ENCODE measurements at places on chromosomes 6 and 20.

DNA sequence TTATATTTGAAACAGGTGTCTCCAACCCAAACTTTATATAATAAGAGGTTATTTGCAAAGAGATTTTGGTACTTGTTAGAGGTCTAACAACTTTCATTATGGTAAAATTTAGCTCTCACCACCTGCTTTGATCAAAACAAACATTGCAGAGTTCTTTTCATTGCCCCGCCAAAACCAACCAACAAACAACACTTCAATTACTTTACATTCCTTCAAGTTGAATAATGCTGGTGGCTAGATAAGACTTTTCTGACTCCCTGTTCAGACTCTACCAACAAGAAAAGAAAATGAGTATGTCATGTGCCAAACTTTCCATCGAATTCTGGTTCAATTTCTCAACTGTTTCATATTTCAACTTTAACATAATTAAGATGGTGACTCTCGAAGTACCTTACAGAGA is 311.1 kb downstream of the ADGRG6 start:
- no peak for DNase-seq

GRCh38 chr6:90356012-90356421 is 59.4 kb upstream of the BACH2 start:
- DNase-seq, result no peak

DNA sequence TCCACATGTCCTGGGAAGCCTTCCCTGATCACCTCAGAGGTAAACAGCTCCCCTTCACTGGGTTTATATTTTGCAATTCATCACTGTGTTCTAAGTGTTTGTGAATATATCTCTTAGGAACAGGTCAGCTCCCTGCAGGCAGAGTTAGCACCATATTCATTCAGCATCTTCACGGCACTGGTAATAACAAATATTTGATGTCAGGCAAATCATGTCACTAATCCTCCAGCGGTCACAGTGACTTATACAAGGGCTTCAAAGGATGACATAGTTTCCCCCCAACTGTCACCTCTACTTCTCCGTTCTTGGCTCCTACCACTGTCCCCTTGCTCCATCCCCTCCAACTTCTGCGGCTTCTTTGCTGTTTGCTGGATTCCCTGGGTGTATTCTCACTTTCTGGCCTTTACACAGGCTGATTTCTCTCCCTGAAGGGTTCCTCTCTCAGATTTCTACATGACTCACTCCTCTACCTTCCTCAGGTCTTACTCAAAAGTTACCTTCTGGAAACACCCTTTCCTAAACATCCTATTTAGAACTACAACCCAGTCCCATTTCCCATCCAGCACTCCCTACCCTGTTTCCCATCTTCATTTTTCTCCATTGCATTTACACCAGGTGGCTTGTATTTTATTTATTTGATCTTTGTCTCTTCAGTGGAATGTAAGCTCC is 66.6 kb downstream of the NHLRC1 start:
- no peak for DNase-seq

DNA sequence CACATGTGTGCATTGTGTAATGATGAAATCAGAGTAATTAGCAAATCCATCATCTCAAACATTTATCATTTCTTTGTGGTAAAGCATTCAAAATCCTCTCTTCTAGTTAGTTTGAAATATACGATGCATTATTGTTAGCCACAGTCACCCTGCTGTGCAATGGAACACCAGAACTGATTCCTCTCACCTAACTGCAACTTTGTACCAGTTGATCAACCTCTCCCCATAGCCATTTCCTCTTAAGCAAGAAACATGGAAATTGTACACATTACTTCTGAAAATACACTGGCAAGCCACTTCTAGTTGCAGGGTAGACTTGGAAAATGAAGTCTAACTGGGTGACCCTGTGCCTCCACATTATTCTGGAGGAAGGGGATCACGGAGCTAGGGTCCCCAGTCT is 58.1 kb upstream of the ESR1 start:
- DNase-seq, result no peak

GRCh38 chr6:12064131-12064530 is 52.0 kb downstream of the HIVEP1 start:
- DNase-seq, result no peak

GRCh38 chr6:31878726-31879125 is at the start of gene SLC44A4:
SLC44A4 (minus strand) TSS chr6:31878997; CDS start chr6:31878980, 17 bp downstream.
- no peak for DNase-seq

DNA sequence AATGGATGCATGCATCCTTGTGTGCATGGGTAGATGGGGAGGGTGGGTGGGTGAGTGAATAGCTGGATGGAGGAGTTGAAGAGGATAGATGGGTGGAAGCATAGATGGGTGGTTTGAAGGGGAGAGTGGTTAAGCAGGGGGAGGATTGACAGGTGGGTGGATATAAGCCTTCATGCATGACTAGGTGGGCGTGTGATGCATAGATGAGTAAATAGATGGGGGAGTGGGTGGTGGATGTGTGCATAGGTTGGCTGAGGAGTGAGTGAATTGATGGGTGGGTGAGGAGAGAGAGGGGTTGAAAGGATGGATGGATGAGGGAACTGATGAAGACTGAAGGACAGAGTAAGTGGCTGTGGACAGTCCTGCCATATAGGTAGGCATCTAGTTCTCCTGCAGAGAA is 4.5 kb downstream of the COL11A2 start:
- no peak for DNase-seq

DNA sequence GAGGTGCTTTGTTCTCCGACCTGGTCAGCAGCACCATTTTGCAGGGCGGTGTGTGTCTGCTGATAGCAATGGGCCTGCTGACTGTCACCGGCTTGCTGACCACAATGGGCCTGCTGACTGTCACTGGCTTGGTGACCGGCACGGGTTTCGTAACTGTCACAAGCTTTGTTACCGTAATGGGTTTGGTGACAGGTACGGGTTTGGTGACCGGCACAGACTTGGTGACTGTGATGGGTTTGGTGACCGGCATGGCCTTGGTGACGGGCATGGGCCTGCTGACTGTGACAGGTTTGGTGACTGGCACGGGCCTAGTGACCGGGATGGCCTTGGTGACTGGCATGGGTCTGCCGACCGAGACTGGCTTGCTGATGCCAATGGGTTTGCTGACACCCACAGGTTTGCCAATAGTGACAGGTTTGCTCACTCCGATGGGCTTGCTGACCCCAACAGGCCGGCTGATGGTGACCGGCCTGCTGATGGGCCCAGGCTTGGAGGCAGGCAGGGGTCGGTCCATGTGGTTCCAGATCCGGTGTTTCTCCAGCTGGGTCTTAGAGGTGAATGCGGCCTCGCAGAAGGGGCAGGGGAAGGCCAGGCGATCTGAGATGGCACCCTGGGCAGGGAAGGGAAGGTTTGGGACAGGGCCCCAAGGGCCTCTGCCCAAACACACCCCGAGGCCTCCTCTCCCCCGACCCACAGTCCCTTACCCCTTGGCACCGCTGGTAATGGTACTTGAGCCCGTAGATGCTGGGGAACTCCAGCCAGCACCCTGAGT is 3.4 kb downstream of the ZNF512B start:
- no peak for DNase-seq

GRCh38 chr20:56855708-56856107 is 226.6 kb downstream of the TFAP2C start:
- no peak for DNase-seq

DNA sequence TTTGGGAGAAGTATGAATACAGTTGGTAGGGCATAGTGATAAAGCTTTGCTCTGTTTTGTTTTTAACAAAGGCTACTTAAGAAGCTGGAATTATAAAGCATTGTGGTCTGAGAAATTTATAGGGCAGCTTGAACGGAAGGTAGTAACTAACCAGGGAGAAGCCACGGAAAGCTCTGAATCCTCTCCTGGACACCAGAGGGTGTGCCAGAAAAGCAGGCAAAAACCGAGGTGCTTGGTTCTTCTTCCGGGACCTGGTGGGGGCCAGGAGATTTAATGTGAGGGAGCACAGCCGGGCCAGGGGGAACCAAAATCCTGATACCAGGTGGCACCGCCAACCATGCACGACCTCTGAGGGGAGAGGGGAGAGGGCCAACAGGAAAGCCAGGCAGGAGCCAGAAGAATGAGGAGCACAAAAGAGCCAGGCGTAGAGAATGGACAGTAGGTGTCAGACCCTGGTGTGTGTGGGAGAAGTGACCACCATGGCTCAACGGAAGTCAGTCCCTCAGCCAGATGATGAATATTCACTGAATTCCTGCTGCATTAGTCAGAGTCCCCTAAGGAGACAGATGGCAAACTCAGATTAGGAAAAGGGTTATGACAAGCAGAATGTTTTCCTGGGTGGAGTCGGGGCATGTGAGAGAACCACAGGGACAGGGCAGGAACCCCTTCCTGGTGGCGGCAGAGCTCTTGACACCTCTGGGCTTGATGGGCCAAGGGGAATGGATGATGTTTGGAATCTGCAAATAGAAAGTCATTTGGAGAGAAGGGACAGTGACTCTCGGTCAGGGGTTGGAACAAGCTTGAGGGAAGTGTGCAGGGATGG is 262.3 kb downstream of the ZNF217 start:
- peak; percentile 88 for DNase-seq

DNA sequence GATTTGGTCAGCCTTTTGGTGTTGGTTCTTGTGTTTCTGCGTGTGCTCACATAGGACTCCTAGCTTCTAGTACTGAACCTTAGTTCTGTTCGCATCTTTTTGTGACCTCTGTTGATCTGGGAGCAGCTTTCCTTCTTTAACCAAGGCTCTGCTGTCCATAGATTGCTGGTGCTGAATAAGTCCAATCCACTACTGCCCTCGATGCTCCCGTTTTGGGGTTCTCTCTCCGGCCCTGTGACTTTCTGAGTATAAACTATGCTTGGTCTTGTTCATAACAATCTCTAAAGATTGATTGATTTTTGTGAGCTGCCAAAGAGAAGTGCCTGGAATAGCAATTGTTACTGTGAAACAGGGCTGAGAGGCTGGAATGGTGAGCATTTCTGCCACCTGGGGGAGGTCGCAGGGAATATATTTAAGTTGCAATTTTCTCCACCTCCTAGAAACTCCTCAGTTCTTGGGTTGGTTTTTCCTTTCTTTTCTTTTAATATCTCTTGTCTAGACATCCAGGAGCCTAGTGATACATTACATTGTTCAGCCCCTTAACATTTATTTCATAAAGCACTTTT is 422.9 kb upstream of the CHD6 start:
- no peak for DNase-seq

- DNase-seq, result peak; percentile 25
These were observed 169.6 kb downstream of the MTHFD1L start for GRCh38 chr6:151034825-151035781.

DNA sequence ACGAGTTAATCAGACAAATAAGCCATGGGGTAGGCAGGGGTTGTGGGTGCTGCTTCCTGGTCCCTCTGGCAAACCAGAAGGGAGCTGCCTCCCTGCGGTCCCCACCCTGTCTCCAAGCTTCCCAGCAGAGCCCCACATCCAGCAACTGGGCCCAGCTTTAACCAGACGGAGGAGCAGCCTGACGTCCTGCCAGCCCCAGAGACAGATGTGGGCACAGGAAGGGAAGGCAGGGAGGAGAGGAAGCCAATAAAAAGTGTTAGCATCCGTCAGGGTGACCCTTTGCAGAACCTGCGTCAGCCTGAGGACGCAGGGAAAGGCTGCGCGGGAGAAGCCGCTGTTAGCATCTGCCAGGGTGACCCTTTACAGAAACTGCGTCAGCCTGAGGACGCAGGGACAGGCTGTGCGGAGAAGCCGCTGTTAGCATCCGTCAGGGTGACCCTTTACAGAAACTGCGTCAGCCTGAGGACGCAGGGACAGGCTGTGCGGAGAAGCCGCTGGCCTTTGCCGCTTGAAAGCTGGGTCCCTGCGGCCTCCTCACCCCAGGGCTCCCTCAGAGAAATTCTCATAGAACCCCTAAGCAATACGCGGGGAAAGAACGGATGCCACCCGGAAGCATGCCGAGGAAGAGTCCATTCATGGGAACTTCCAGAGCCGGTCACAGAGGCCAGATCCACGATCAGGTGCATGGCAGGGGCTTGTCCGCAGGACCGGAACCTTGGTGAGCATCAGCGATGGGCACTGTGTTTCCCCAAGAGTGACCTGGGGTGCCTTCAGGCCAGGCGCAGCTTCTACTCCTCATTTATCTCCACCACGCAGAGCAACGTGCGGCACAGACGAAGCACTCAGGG is 15.9 kb downstream of the DLL1 start:
- DNase-seq, result no peak

DNA sequence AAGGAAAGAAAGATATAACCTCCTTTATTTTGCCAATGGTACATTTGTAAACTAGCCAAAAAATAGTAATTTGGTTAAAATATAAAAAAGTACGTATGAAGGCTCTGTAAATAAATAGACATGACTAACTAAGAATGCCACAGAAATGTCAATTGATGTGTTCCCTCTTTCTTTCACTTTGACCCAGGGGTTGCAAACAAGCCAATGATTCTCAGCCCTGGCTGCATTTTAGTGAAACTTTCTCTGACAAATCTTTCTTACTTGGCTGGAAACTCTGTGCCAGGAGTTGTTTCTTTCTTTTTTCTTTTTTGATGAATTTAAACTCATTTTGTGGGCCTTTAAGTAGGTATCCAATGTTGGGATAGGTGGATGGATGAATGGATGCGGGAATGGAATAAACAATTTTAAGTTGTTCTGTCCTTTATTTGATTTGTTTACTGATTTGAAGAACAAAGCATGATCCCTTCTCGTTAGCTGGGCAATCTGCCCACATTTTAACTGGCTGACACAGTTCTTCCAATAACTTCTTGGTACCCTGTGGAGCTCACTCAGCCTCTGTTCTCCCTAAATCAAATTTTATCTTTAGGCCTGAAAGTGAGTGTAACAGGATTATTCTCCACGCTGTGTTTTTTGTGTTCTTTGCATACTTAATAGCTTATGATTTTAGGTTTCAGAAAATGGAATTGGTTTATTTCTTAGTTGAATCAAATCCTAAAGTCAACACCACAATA is 58.6 kb upstream of the GCLC start:
- DNase-seq, result no peak

GRCh38 chr6:110399219-110400071 is 15.9 kb downstream of the DDO start:
- DNase-seq, result no peak

All from RCC 7860 (cell line).